ENCODE measurements at places on chromosomes 4 and X. TPM values are rescaled to one million over a fixed set of nuclear protein-coding genes. Genes with fewer than 3 reads are reported as not detected.

The VBP1 gene
- polyA plus RNA-seq, result 90.1 TPM

The FGB gene
- not detected for polyA plus RNA-seq

The SYP gene
- polyA plus RNA-seq, result 3.1 TPM

DNA sequence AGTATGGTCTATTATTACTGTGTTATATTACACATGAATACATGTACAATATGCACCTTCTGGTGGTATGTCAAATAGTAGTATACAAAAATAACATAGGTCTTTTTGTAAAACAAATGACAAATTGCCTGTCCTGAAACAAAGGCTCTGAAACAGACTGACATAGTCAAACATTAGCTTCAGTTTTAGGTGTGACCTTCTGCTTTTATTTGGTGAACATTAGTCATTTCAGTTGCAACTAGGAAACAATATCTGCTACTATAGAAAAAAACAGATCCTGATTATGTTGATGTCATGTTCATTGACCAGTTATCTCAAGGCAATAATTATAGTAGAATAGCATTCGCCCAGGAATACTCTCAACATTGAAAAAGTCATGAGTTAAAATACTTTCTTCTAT, 123.0 kb downstream of the CHRNA9 start:
- DNase-seq, result no peak

DNA sequence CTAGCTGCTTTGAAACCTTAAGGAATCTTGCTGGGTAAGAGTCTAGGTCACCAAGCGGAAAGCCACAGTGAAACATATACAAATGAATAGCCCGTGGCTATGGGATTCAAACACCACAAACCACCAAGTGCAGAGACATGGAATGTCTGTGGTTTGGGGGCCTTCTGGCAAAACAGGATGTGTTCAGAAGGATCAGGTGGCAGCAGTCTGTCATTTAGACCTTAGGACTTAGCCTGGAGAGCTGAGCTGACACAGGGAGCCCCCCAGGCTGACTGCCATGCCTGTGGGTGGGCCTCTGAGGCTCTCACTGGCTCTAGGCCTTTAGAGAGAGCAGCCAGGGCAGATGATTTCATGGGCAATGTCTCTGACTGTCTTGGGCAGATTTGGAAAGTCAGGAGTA, 225.6 kb downstream of the FBXW7 start:
- no peak for DNase-seq
